ENCODE measurements at places on chromosomes 5 and 9. TPM values are rescaled to one million over a fixed set of nuclear protein-coding genes. Genes with fewer than 3 reads are reported as not detected.

Gene EIF4E1B
- total RNA-seq: not detected

Gene PRUNE2
- total RNA-seq: 3.3 TPM

Gene FRRS1L
- total RNA-seq: 5.9 TPM

Gene GLRA1
- 0.39 TPM for total RNA-seq

Gene PCDHAC2
- 2.7 TPM for total RNA-seq

Gene IFNA13
- not detected for total RNA-seq

Gene ADCY2
- 5.7 TPM for total RNA-seq

Gene FOXI1
- total RNA-seq: not detected

Gene FGF10
- 1.5 TPM for total RNA-seq

Gene AGTPBP1
- total RNA-seq: 35.6 TPM

Gene SMIM27
- 9.1 TPM for total RNA-seq

DNA sequence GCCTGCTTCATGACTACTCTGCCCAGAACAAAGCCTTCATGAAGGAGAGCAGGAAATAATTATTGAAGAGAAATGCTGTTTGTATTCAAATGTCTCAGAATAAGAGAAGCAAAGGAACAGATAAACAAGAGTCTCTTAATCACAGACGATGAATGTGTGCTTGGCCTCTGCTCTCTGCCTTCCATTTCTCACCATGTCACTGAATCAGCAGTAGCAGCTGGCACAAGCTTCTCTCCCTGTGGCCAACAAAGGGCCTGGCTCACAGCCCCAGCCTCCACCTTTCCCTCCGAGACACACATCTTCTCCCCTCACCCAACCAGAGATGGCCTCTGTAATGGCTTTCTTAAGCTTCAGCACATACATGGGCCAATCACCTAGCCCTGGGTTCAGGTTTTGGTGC is 128.1 kb upstream of the SLIT3 start:
- DNase-seq: no peak
- H3K27me3 ChIP-seq: no peaks in the 10 kb centered on the region
- H3K36me3 ChIP-seq: no peaks in the 10 kb centered on the region
- H3K27ac ChIP-seq: no peak overlapping the region
- H3K4me1 ChIP-seq: peaks cover 17% of the 10 kb centered on the region

DNA sequence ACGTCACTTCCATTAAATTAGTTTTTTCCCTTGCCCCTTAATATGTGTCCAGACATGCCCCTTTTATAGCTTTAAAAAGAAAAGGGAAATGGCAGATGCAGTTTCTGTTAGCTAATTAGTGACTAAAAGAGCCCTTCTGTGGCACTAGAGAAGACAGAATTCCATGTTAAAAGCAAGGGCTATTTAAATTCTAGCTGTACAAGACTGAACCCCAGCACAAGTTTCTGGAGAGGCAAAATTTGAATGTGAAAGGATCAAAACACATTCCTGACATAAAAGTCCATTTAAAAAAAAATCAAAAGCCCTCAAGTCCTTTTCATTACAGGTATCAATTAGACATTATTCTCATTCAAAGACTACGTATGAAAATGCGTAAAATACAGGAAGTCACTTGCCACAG is 78.7 kb downstream of the HAPLN1 start:
- no peak overlapping the region for H3K4me3 ChIP-seq
- no peaks in the 10 kb centered on the region for H3K27me3 ChIP-seq
- DNase-seq: no peak
- no peaks in the 10 kb centered on the region for H3K4me1 ChIP-seq
- no peaks in the 10 kb centered on the region for H3K36me3 ChIP-seq
- H3K27ac ChIP-seq: no peak overlapping the region

DNA sequence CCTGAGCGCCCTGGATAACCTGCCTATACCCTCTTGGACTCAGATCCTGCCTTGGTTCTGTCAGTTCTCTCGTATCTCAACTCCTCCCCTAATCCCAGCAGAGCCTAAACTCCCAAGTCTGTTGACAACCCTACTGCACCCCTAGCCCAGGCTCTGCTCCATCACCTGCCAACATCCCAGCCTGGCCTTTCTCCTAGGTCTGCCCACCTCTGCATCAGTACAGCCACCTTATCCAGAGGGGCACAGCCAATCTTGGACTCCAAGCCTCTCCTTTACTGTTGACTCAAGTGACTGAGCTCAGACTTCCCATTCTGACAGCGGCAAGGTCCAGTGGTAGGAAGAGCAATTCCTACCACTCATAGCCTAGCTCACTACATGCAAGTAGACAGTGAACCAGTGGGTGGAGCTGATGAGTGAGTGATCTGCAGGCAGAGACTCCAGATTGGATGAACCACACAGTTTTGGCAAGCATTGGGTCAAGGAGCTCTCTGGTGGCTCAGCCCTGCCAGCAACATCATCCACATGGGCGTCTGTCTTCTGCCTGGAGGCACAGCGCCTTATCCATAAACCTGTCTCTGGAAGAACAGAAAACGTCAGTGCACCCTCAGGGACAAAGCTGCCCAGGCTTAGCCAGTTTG is 26.5 kb downstream of the TRMO start:
- H3K4me3 ChIP-seq: no peak overlapping the region
- H3K36me3 ChIP-seq: peaks cover 3% of the 10 kb centered on the region
- no peaks in the 10 kb centered on the region for H3K4me1 ChIP-seq
- peaks cover 14% of the 10 kb centered on the region for H3K27me3 ChIP-seq

DNA sequence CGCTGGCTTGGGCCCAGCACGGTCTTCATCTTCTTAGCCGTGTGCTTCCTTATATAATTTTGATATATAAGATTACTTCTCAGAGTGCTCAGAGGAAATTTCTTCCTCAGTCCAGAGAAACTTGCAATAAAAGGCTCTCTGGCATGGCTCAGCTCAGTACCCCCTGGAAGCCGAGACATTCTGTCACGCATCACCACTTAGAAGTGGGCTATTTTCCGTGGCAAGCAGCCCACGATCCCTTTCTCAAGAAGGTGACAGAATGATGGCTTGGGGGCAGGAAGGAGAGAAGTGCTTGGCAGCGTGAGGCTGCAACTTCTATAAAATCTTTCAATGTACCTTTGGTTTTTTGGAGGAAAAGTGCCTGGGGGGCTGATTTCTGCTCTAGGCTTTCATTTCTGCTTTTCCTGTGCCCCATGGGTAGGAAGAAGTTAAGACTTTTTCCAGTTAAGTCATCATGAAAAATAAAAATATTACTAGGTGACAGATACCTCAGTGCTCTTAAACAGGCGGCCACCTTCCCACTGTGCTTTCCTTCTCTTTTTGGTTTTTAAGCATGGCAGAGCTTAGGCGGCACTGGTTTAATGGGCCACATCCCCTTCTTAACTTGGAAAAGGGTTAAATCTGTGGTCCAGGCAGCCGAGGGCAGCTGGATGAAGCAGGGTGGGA is 104.6 kb downstream of the MVB12B start:
- peaks cover 4% of the 10 kb centered on the region for H3K36me3 ChIP-seq
- no peak overlapping the region for H3K27ac ChIP-seq
- DNase-seq: no peak
- peaks cover 8% of the 10 kb centered on the region for H3K4me1 ChIP-seq
- no peaks in the 10 kb centered on the region for H3K27me3 ChIP-seq

DNA sequence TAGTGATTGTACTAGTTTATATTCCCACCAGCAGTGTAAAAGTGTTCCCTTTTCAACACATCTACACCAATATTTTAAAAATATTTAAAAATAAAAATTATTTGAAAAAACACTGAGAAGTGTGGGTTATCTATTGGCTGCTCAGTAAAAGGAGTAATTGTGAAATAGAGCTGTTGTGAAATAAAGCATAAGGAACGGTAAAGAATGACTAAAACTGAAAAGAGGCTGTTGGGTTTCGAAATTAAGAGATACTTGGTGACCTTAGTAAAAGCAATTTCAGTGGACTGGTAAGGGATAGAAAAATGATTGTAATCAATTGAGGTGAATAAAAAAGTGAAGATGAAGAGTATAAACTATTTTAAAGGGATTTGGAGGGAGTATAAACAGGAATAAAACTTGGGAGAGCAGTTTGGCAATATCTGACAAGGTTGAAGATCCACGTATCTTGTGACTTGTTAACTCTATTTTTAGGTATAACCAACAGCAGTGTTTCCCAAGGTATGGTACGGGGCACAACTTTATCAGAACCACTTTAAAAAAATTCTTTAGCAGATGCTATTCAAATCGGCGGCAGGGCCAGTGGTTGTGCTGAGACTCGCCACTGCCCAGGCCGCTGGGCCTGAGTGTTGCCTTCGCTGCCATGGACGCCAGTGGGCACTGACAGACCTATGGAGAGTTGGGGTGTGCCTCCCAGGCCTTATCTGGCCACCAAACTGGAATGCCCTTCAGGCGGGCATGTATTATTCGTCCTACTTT is 63.3 kb downstream of the TMEM38B start:
- no peak overlapping the region for H3K27ac ChIP-seq
- H3K27me3 ChIP-seq: no peaks in the 10 kb centered on the region
- H3K4me3 ChIP-seq: no peak overlapping the region
- H3K4me1 ChIP-seq: no peaks in the 10 kb centered on the region

GRCh38 chr5:127961763-127962145 is 121.8 kb upstream of the SLC12A2 start:
- no peaks in the 10 kb centered on the region for H3K27me3 ChIP-seq
- no peak overlapping the region for H3K27ac ChIP-seq
- no peak for DNase-seq
- H3K36me3 ChIP-seq: peaks cover 11% of the 10 kb centered on the region
- no peak overlapping the region for H3K4me3 ChIP-seq
- peaks cover 42% of the 10 kb centered on the region for H3K4me1 ChIP-seq

DNA sequence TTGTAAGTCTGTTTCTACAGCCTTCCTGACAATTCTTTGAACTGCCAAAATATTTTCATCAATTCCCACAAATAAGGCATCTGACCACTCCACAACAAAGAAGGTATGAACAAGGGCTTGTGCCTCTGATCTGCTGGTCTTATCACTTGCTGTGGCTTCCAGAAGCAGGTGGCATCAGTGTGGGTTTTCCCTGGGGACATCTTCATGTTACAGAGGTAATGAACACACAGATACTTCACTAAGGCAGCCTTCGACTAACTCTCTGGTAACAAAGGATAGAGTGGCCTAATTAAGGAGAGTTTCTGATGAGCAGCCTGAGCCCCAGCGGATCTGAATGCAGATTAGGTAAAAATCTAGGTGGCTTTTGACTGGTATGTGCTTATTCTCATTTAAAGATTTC is 15.2 kb upstream of the ERAP2 start:
- no peak overlapping the region for H3K4me3 ChIP-seq
- peaks cover 8% of the 10 kb centered on the region for H3K4me1 ChIP-seq
- no peak for DNase-seq
- H3K27me3 ChIP-seq: no peaks in the 10 kb centered on the region

GRCh38 chr5:79436821-79437220 is 77.1 kb downstream of the HOMER1 start:
- no peak overlapping the region for H3K4me3 ChIP-seq
- H3K4me1 ChIP-seq: no peaks in the 10 kb centered on the region
- peaks cover 9% of the 10 kb centered on the region for H3K36me3 ChIP-seq
- H3K27me3 ChIP-seq: no peaks in the 10 kb centered on the region

DNA sequence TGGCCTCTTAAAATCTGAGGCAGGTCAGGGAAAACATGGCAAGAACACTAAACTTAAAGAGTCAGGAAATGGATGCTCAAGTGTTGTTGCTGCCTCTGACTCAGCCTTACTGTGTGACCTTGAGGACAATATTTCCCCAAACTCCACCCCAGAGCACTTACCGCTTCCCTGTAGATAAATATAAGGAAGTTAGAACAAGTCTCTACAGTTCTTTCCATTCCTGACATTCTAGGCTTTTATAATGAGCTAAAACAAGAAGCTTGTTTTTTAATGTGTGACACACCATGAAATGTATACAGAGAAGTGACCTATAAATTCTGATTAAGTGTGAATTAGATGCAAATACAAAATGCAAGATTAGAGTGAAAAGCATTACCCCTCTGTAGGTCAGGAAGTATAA is 129.3 kb downstream of the GRIA1 start:
- no peak overlapping the region for H3K4me3 ChIP-seq
- no peak overlapping the region for H3K27ac ChIP-seq
- H3K4me1 ChIP-seq: peaks cover 21% of the 10 kb centered on the region
- H3K36me3 ChIP-seq: no peaks in the 10 kb centered on the region
- DNase-seq: no peak

- no peaks in the 10 kb centered on the region for H3K4me1 ChIP-seq
- no peak overlapping the region for H3K27ac ChIP-seq
- H3K4me3 ChIP-seq: no peak overlapping the region
- no peaks in the 10 kb centered on the region for H3K27me3 ChIP-seq
- DNase-seq: no peak
Observed at GRCh38 chr9:124928116-124928515, 12.8 kb downstream of the GOLGA1 start.

DNA sequence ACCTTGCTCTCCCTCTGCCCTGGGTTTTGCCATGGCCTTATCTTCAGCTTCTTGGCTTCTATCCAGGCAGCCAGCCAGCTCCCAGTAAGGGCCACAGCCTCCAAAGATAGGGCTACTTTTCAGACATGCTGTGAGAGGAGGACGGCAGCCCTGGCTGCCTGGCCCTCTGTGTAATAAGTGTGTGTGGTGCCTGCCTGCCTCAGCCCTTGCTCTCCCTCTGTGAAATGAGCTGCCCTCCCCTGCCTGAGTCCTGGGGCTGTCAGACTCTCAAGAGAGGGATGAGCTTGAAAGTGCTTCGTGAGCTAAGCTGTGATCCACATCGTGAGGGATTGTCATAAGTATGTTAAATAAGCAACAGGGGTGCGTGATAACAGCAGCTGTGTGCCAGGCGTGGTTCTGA is 8.1 kb downstream of the NDST1 start:
- H3K4me3 ChIP-seq: peak overlapping the region; percentile 55
- DNase-seq: no peak
- peak overlapping the region; percentile 79 for H3K27ac ChIP-seq
- peaks cover 7% of the 10 kb centered on the region for H3K36me3 ChIP-seq
- H3K4me1 ChIP-seq: peaks cover 63% of the 10 kb centered on the region

DNA sequence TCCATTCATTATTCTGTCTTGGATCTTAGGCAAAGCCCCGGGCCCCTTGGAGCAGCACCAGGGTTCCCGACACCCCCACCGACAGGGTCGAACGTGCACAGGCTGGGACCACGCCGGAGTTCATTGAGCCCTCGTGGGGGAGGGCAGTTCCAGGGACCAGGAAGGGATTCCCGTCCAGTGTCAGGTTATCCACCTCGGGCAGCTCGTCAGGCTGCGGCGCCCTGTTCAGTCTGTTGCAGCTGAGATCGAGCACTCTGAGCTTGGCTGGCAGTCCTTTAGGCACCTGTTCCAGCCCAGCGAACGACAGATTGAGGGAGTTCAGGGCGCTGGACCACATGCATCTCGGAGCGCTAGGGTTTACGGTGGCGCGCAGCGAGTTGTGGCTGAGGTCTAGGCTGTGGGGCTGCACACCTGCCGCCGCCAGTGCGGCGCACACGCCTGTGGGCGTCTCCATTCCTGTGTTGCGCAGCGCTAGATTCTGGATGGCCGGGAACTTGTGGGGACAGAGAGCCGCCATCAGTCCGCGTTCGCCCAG is 1.1 kb downstream of the CD14 start:
- H3K27me3 ChIP-seq: no peaks in the 10 kb centered on the region
- H3K36me3 ChIP-seq: no peaks in the 10 kb centered on the region
- H3K4me3 ChIP-seq: no peak overlapping the region
- H3K4me1 ChIP-seq: no peaks in the 10 kb centered on the region
- H3K27ac ChIP-seq: no peak overlapping the region
- no peak for DNase-seq

All from type B pancreatic cell (in vitro differentiated cells).